ENCODE measurements at places on chromosomes 4 and X. TPM values are rescaled to one million over a fixed set of nuclear protein-coding genes. Genes with fewer than 3 reads are reported as not detected.

DNA sequence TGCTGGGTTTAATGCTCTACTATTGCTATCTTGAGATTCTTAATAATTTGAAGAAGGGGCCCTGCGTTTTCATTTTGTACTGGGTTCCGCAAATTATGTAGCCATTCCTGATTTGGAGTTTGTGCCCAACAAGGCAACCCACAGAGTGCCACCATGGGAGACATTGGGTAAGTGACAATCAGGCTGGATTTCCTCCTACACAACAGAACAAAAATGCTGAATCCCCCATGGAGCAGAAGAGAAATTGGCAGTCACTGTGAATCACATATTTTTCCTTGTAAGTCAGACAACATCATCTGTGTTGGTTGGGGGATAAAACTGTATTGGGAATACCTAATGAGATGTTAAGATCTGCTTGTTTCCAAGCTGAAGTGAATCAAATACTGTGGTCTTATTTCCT is 80.9 kb downstream of the CNGA2 start:
- H3K4me3 ChIP-seq = no peak overlapping the region
- no peak overlapping the region for H3K27ac ChIP-seq
- no peaks in the 10 kb centered on the region for H3K27me3 ChIP-seq

- H3K27me3 ChIP-seq = peaks cover 4% of the 10 kb centered on the region
- no peak overlapping the region for H3K27ac ChIP-seq
- H3K36me3 ChIP-seq = no peaks in the 10 kb centered on the region
- no peak for DNase-seq
- H3K4me1 ChIP-seq = peaks cover 6% of the 10 kb centered on the region
- H3K4me3 ChIP-seq = no peak overlapping the region
Measured at GRCh38 chr4:41305476-41305875, 48.7 kb downstream of the UCHL1 start.

- no peak for DNase-seq
- peaks cover 17% of the 10 kb centered on the region for H3K4me1 ChIP-seq
- no peaks in the 10 kb centered on the region for H3K27me3 ChIP-seq
- no peak overlapping the region for H3K27ac ChIP-seq
- no peak overlapping the region for H3K4me3 ChIP-seq
- peaks cover 3% of the 10 kb centered on the region for H3K36me3 ChIP-seq
Measured at GRCh38 chr4:19047279-19047880, 1025.8 kb upstream of the LCORL start.

- no peak overlapping the region for H3K4me3 ChIP-seq
- no peaks in the 10 kb centered on the region for H3K4me1 ChIP-seq
- no peak for DNase-seq
Measured at GRCh38 chrX:38437093-38437492, 84.7 kb downstream of the OTC start.

DNA sequence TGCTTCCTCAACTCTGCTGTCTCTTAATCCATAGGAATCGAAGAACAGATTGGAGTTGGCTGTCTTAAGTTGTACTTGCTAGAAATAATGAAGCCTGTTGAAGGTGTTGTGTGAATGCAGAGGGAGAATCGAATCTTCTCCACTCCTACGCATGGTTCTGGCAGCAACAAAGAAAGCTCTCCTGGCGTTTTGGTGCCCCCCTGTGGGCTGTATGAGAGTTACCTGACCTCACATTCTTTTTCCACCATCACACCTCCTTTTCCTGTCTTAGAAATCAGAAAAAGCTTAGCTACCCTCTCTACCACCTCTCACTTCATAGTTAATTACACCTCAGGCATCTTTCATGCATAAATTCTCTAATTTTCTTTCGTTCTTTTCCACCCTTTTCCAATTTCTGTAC is 16.3 kb downstream of the KLF8 start:
- H3K4me3 ChIP-seq = no peak overlapping the region
- peak; percentile 45 for DNase-seq
- H3K4me1 ChIP-seq = 0 out of 2 replicates have a peak, but pooled peaks cover 3% of the 10 kb centered on the region
- H3K27me3 ChIP-seq = no peaks in the 10 kb centered on the region
- H3K36me3 ChIP-seq = peaks cover 2% of the 10 kb centered on the region

- no peak for DNase-seq
- peaks cover 12% of the 10 kb centered on the region for H3K4me1 ChIP-seq
- no peak overlapping the region for H3K4me3 ChIP-seq
- H3K27ac ChIP-seq = no peak overlapping the region
- H3K36me3 ChIP-seq = no peaks in the 10 kb centered on the region
- H3K27me3 ChIP-seq = no peaks in the 10 kb centered on the region
Measured at GRCh38 chr4:66294638-66295037, 624.3 kb upstream of the EPHA5 start.

DNA sequence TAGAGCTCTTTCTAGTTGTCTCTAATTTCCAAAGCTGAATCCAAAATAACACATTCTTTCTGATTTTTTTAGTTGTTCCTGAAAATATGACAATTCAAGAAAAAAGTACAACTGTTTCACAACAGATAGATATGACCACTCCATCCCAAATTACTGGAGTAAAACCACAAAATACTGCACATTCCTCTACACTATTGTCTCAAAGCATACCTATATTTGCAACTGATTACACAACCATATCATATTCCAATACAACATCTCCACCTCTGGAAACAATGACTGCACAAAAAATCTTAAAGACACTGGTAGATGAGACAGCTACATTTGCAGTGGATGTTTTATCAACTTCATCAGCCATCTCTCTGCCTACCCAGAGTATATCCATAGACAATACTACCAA is 43.6 kb downstream of the ADGRG4 start:
- no peak for DNase-seq
- no peak overlapping the region for H3K4me3 ChIP-seq
- no peaks in the 10 kb centered on the region for H3K4me1 ChIP-seq
- H3K27me3 ChIP-seq = peaks cover 14% of the 10 kb centered on the region
- H3K36me3 ChIP-seq = no peaks in the 10 kb centered on the region

Gene ZNF41
- total RNA-seq = 6.7 TPM

- no peak overlapping the region for H3K4me3 ChIP-seq
- no peaks in the 10 kb centered on the region for H3K27me3 ChIP-seq
- no peaks in the 10 kb centered on the region for H3K4me1 ChIP-seq
- DNase-seq = no peak
- peaks cover 7% of the 10 kb centered on the region for H3K36me3 ChIP-seq
Measured at GRCh38 chr4:66275411-66276038, 605.2 kb upstream of the EPHA5 start.

Gene INTS6L
- total RNA-seq = 6.5 TPM

Gene ABCG2
- total RNA-seq = 2.1 TPM

Gene SH3D19
- 41.4 TPM for total RNA-seq
